NCI-H1105 treated with DMSO at 0.1 percent for 48 hours (cell line): ENCODE measurements at places on chromosomes 12 and 14.

DNA sequence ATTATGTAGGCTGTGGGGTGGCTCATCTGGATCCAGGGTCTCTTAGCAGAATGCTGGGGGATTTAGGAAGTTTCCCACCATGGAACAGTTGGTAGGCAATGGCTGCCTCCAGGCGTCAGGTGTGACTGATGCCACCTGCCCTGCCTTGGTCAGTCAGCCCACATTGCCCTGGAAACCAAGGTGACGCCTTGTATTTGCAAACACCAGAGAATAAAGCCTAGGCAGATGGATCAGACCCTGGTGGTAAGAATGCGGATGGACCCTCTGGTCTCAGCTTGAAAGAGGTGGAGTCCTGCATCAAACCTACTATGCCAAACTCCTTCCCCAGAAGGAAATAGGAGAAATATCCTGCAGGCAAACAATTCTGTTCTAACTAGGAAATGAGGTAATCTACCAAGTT is 38.2 kb downstream of the NCKAP5L start:
- no peak for DNase-seq

GRCh38 chr12:26629864-26630263 is 203.1 kb downstream of the ITPR2 start:
- DNase-seq, result no peak

- no peak for DNase-seq
These were observed 37.7 kb downstream of the RIN3 start for GRCh38 chr14:92551044-92551841.

- DNase-seq, result no peak
These were observed 253.9 kb upstream of the SFSWAP start for GRCh38 chr12:131457028-131457310.

DNA sequence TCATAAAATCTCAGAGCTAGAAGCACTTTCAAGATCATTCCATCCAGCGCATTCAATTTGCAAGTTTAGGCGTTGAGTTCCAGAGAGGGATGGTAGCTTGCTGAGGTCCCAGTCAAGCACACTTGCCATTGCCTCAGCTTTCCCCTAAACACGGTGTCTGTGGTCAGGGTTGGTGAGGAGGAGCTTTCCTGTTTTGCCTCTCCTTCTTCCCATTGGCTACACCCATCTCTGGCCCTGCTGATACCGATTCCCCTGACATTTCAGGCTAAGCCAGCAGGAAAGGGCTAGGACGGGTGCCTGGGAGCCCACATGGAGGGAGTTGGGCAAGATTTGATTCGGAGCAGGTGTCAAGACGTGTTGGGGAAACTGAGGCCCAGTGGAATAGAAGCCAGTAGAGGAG is 9.1 kb downstream of the NFATC4 start:
- no peak for DNase-seq
